ENCODE measurements at places on chromosomes 7 and 10.

DNA sequence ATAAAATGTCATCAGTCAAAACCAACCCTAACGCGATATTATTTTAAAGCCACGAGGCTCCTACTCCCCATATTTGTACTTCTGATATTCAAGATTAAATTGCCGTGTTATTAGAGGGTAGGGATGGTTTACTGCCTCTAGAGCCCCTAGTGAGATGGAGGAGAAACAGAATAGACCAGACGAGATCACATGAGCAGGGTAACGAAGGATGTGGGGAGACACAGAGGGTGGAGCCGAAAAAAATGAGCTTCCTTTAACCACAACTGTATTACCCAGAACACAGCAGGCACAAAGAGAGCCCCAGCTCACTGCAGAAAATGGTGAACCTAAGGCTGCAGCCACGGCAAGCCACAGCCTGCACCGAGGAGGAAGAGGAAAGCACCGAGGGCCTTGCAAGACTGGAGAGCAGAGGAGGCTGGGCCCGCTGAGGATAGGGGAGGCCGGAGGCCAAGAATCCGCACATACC is 14.3 kb downstream of the ZC3HAV1 start:
- DNase-seq, result no peak

DNA sequence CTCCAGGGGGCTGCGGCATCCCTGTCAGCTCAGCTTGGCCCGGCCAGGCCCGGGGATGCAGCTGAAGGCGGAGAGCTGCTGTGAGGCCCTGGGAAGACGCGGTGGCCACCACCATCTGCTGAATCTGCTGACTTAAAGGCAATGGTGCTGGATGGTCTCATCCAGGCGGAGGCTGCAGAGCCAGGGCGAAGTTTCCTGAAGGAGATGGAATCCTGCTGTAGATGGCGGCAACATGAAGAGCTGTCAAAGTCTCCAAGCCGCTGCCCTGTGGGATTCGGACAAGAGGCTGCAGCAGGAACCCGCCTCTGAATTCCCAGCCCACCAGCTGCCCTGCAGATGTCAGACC is 200.1 kb downstream of the PTPRN2 start:
- no peak for DNase-seq

DNA sequence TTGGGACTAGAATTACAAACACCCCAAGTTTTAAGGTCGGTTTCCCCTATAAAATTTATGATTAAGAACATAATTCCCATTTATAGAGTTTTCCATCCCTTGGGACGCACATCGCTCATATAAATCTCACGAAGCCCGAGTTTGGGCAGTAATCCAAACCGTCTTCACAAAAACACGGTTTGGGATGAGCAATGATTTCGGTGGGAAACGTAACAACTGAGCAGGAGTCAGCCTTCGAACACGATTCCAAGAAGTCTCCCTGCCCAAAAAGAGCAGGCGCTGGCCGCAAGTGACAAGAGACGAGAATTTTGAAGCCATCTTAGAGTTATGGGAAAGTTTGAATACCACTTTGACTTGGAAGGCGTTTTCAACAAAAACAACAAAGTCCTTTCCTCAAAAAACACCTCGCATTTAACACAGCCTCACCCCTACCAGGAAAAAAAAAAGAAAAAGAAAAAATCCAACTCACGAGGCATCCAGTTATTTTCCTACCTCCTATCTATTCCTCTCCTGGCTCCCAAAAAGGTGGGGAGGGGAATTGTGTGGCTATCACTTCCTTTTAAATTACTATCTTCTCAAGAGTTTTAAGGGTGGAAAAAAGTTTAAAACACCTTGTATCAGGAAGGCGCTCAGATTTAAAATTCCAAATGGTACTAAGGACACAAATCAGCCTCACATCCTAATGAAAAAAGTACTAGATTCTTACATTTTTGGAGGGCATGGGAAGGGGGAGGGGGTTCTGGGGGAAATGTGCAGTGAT is 1.6 kb downstream of the SEPHS1 start:
- no peak for DNase-seq

DNA sequence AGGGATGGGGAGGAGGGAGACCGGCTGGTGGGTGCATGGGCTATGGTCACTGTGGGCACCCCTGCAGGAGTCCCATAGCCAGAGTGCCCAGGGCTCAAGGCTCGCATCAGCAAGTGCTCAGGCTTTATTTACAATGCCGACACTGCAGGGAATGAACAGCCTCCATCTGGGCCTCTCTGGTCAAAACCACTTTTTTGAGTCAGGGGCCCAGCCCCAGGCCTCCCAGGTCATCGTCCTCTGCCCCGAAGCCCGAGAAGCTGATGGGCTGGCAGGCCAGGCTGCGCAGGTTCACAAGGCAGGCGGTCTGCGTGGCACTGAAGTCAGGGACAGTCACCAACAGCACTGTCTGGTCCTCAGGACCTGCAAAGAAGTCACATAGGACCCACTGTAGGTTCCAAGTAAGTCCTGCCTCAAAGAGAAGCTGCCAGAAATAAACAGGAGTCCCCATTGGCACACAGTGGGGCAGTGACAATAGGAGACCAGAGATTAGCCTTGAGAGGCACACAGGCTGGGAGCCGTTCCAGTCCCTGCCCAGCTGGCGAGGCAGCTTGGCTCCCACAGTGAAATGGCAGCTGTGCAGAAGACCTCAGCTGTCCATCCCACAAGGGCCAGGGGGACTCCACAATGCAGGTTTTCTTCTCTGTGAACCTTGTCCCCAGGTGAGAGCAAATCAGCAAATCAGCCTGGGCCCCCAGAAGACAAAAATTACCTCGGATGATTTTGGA is 8.6 kb downstream of the POLD2 start:
- DNase-seq, result no peak

DNA sequence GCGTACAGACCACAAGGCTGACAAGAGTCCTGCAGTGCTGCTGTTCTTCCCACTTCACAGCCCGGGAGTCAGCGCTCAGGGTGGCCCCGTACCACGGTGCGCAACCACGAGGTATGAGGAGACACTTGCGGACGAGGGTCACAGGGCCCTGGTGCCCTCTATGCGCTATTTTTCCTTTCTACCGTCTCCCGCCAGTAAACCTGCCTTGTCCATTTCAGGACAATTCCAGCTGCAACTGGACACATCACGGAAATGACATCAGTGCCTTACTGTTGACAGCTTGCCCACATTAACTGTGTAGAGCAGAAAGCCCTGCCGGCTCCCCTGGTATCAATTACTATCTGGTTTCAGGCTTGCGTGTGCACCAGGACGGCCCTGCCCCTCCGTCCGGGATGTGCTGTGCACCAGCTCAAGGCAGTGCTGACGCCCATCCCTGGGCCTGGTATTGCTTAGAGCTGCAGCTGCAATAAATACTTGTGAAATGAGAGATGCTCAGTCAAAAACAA is 65.1 kb downstream of the ZRANB1 start:
- no peak for DNase-seq

GRCh38 chr7:93964813-93965212 is 39.3 kb downstream of the BET1 start:
- no peak for DNase-seq

- DNase-seq, result no peak
Observed at GRCh38 chr7:87155788-87156187, 3.5 kb downstream of the DMTF1 start.

GRCh38 chr7:122305475-122306319 is 1.1 kb upstream of the FEZF1 start:
- DNase-seq, result no peak

DNA sequence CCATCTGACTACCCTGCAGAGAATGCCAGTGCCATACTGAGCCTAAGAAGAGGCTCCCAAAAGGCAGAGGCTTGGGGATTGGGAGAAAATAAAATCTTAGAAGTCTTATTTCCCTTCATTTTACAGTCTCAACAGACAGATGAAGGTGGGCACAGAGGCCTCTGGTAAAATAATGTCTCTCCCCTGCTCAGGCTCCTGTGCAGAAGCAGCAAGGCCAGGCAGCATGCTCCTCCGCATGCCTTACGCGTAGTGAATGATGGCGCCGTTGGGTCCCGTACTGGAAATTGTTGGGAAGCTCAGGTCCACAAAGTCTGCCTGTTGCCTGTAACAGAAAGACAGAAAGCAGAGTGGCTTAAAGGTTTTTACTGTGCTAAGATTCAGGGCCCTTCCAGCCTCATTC is 45.8 kb downstream of the XPNPEP1 start:
- no peak for DNase-seq

DNA sequence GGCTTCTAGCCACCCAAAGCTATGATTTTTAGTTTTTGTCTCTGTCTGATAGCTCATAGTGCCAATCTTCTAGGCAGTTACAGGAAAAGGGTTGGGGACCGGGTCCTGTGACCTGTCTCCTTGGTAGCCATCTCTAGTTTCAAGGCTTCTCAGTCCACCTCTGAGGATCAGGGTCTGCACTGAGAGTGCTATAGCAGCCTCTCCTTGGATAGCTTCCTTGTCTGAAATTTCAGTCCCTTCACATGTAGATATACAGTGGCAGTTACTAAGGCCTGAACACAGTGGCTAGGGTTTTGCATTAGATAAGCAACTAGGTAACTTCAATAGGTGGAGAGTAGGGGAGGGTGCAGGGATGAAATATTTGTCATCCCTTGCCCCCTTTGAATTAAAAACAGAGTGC is 321.3 kb downstream of the SEMA3D start:
- DNase-seq, result no peak

- DNase-seq, result no peak
Observed at GRCh38 chr7:16581286-16581685, 54.7 kb downstream of the LRRC72 start.

DNA sequence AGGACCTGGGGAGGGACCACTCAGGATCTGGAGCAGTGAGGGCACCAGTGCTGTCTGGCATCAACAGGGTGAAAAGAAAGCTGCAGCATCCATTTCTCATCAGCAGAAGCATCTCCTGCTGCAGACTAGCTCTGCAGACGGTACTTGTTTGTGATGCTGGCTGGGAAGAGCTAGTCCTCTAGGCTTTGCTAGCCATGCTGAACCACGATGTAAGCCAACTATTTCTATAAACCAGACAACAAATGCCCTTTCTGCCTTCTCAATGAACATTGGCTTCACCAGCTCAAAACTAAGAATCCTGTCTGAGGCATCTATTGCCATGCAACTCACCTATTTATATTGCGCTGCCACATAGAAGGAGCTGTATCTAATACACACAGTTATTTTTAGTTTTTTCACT is 65.6 kb downstream of the CTTNBP2 start:
- DNase-seq, result no peak

GRCh38 chr7:47449810-47450590 is 131.9 kb downstream of the TNS3 start:
- DNase-seq, result no peak

- no peak for DNase-seq
Observed at GRCh38 chr10:3532644-3533043, 252.4 kb downstream of the KLF6 start.

- DNase-seq, result no peak
Observed at GRCh38 chr10:119003572-119004289, 25.8 kb upstream of the NANOS1 start.

- DNase-seq, result no peak
Observed at GRCh38 chr10:13201132-13201531, 33.0 kb downstream of the UCMA start.

DNA sequence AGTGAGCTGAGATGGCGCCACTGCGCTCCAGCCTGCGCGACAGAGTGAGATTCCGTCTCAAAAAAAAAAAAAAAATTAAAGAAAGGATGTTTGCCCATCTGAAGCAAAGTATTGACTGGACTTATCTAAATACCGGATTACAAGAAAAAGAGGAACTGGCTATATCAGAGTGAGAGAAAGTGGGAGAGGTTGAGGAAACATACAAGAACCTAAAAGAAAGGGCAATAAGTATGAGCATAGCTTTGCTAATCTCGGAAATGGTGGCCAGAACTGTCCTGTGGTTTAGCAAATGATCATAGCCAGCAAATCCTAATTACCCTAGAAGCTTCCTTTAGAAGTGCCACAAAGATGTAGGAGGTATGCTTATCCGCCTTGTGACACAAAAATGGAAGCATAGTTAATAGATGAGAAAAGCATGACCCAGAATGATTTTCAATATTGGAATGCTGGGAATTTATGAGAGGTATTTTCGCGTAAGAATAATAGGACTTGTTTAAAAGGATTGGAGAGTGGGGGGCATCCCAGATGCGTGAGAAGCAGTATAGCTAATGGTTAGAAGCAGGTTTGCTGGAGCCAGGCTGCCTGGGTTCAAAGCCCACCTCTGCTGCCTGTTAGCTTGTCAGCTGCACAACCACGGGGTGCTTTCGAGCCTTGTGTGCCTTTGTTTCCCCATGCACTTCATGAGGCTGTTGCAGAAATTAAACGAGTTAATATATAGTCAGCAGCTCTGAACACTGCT is 1.2 kb upstream of the GTPBP4 start:
- no peak for DNase-seq

DNA sequence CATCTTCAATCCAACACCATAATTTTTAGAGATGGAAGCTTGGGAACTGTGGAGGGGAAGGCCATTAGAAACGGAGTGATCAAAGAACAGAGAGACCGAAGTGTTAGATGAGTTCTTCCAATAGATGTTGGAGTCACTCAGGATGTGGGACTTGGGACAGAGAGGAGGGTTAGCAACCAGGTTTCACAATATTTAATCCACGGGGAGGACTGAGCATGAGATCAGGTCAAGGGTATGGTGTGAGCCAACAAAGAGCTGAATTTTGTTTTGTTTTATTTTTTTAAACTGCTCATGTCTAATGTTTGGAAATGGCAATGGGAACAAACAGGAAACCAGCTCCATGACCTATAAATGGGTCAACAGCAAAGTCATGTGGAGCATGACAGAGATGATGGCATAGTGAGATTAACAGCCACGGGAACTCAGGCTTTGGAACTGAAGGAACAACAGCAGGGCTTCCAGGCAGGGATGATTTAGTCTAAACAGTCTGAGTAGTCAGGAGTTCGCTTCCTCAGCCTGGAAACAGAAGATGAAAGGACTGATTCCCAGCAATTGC is 38.9 kb upstream of the AMPH start:
- no peak for DNase-seq

DNA sequence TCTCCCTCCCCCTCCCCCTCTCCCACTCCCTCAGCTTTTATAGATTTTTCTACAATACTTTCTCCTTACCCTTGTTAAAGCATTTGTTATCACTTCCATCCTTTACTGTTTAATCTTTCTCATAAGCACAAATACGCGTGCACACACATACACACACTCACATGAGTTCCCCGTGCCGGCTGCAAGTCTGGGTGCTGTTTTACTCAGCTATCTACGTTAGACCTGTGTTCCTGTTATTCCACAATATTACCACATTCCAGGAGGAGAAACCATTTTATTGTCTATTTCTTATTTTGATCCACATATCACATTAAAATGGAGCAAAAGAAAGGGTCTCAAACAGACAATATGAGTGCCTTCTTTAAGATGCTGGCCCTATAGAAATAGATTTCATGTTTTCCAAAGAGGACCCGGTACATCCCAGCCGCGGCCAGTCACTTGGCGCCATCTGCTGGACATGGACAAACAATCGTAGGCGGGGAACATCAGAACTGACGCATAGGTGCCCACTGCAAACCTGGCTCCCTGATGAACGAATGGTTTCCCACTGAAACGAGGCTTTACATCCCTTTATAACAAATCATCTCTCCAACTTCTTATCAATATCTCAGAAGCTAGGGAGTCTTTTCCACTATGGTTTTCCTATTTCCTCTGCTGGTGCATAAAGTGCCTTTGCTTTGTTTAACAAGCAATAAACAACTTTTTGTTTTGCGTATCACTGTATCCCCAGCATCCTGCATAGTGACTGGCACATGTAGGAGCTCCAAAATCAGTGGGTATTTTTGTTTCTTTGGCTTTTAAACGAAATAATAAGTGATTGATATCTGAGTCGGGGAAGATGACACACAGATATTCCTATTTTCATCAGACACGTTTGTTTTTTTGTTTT is 25.2 kb upstream of the OPTN start:
- peak; percentile 21 for DNase-seq

GRCh38 chr10:24894728-24895127 is 57.7 kb downstream of the PRTFDC1 start:
- no peak for DNase-seq

GRCh38 chr10:130430852-130431704 is 294.9 kb downstream of the GLRX3 start:
- no peak for DNase-seq
